ENCODE measurements at places on chromosomes 3 and 15. TPM values are rescaled to one million over a fixed set of nuclear protein-coding genes. Genes with fewer than 3 reads are reported as not detected.

DNA sequence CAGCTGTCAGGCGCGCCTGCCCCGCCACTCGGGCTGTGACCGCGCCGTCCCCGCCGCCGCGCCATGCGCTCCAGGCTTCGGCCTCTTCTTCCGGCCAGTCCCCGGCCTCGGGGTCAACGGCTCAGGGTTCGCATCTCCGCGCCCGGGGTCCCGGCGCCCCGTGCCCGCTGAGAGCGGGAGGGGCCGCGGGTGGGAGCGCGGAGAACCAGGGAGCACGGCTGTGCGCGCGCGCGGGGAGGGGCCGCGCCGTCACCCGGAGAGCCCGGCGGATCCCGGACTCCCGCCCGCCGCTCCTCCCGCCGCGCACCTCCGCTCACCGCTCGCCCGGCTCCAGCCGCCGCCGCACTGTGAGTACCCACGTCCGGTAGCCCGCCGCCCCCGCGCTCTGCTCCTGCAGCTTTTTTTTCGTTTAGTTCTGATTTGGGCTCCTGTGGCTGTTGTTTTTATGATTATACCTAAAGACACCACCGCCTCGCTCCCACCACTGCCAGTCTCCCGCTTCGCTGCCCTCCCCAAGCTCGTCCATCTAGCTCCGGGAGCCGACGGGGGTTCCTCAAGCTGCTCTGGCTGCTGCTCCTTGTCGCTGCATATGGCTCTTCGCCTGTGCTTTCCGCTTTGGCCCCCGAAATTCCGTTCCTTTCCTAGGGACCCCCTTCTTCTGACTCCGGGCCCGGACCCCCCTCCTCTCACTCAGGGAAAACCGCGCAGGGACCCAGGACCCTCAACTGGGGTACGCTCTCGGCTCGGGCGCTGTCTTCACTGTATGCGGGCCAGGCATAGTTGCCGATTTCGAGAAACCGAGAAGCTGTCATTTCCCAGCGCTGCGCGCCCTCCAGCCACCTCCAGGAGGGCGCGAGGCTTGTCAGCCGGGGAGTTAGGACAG, 1.8 kb upstream of the SKOR1 start:
- ATAC-seq, result no peak

DNA sequence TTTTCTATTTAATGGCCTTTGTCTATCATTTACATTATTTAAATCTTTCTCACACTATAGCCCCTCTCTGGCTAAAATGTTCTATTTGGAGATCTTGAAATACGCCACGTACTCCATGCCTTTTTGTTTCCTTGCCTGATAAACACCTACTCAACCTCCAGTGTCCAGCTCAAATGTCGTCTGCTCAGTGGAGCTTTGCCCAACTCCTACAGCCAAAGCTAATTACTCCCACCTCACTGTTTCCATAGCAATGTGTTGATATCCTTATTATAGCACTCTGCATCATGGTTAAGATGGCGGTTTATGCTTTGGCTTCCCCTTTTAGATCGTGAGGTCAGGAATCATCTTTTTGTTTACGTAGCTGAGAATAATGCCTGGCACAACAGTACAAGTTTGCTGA, 55.9 kb downstream of the NGLY1 start:
- ATAC-seq, result no peak

- peak; percentile 25 for ATAC-seq
Measured at GRCh38 chr15:90031231-90031791, 30.2 kb downstream of the ZNF710 start.

- no peak for ATAC-seq
Measured at GRCh38 chr3:58013099-58013498, 4.9 kb downstream of the FLNB start.

- no peak for ATAC-seq
Measured at GRCh38 chr15:71366926-71367325, 251.7 kb downstream of the THSD4 start.

GRCh38 chr3:12301513-12301912, 12.6 kb downstream of the PPARG start:
- ATAC-seq, result no peak

DNA sequence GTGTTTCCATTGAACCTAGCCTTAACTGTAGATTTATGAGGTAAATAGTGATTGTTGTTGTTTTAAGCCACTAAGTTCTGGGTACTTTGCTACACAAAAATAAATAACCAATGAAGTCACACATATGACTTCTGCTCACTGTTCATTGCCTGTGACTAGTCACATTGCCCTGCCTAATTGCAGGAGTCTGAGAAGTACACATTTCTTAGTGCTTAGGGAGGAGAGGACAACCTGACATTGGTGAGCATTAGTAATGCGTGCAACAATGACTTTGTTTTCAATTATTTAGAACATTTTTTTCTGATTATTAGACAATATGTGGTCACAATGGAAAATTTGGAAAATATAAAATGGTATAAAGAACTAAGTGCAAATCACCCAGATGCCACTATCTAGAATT, 133.2 kb upstream of the DAZL start:
- ATAC-seq, result no peak

DNA sequence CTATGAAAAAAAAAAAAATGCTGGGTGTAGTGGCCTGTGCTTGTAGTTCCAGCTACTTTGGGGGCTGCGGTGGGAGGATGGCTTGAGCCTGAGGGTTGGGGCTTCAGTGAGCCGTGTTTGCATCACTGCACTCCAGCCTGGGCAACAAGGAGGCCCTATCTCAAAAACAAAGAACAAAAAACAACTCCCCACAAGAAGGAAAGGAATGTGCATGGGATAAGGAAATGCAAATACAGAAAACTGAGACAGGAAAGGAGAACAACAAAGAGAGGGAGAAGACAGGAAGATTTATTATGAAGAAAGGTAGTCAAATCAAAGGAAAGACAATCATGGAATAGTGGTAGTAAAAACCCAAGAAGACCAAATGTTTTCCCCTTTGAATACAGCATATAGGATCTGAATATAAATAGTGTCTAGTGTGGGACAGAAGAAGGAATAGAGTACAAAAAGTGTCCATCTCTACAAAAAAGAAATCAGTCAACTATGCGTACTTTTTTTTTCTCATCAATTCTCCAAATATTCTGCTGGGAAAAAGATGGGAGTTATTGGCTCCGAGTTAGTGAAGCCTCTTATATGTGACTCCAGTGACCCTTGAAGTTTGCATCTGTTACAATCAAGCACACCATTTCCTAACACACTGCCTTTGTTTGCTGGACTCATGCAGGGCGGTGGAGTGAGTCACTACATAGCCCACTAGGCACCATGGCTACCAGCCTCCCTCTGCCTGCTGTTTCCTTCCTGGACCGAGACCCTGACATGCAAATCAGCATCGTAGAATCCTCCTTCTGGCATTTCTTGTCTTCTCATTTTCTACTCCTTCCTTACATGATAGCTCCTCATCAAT, 101.2 kb upstream of the PTX3 start:
- ATAC-seq, result no peak

DNA sequence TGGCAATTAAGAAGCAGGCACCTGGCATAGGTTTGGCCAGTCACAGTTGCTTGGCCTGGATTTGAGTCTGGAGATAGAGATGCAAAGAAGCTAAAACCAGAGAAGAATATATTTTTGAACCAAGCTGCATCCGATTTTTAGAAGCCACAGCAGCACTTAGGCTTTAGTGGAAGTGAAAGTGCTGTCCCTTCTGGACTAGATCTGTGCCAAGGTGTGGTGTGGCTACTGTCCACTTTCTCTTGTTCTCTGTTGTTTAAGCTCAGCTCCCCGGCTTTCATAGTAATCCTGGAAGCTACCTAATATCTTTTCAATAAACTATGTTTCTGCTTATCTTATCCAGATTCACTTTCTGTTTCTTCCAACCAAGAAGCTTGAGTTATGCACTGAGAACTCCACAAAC, 183.4 kb upstream of the THRB start:
- ATAC-seq, result no peak

DNA sequence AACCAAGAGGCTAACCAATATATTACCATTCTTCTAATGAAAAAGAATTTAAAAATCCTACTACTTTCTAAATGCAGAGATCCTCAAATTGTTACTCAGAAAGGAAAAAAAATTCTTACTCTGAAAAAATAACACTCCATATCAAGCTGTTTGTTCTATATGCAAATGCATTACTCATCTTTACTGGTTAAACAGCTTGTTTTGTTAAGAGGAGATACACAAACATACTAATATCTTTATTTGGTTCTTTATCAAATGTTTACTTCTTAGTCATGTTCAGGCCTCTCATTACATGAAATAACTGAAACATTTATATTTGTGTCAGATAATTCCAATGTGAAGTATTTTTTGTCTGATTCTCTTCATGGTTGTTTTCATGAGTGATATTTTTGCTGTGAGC, 146.8 kb downstream of the PCCB start:
- ATAC-seq, result no peak

DNA sequence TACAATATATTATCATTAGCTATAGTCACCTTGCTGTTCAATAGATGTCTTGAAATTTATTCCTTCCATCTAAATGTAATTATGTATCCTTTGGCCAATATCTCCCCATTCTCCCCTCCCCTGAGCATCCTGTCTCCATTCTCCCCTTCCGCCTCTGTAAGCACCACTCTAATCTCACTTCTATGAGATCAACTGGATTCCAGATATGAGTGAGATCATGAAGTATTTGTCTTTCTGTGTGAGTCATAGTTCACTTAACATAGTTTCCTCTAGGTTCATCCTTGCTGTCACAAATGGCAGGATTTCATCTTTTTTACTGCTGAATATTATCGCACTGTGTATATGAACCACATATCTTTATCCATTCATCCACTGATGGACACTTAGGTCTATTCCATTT, 148.8 kb upstream of the NDN start:
- ATAC-seq, result no peak

DNA sequence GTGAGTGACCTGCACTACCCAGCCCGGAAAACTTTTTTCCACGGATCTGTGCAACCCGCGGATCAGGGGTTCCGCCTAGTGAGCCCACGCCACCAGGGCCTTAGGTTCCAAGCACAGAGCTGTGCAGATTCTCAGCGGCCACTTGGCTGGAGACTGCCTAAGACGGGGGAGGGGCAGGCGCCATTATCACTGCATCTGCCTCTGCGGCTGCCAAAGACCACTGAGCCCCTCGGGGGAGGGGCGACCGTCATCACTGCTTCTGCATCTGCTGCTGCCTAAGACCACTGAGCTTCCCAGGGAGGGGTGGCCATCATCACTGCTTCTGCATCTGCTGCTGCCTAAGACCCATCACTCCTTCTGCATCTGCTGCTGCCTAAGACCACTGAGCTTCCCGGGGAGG, 460.2 kb downstream of the OCA2 start:
- no peak for ATAC-seq

DNA sequence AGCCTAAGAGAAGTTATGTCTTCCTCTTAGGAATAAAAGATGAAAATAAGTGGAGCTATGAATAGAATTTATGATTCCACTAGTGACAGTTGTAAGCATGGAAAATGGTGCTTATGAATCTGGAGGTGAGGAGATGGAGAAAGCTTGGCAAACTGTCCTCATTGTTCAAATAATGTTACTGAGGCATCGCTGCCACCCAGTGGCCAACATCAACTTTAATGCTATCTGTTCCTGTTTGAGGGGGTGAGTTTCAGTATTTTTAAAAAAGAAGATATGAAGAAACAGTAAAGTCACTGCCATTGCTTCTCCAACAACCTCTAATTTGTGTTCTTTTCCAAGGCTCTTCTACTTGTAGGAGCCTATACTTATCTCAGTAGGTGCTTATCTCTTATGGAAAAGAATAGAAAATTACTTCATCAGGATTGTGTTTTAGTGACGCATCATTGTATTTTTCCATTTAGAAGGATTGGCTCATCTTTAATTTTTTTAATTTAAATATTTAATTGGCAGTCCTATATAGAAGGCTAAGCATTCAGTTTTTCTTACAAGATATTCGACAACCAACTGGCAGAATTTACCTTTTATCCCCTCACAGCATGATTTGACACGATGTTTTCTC, 260.4 kb upstream of the P2RY1 start:
- ATAC-seq, result peak; percentile 51

GRCh38 chr3:13660042-13660874, 111.3 kb downstream of the FBLN2 start:
- ATAC-seq, result no peak

DNA sequence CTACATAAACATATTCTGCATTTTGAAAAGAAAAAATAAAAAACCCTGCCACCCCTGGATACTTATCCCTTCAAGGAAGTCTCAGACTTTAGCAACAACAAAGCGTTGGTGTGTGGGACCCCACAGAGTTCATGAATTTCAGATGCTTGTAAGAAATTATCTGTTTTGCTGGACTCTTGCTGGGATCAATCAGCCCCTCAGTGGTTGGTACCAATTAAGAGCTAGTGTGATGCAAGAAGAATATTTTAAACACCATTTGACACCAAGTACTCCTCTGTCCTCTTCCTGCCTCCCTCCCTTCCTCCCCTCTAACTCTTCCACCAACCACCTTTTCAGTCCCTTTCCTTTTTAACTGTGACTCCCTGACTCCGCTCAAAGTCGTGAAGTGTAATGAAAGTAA, 51.5 kb downstream of the SST start:
- ATAC-seq, result no peak

- no peak for ATAC-seq
Measured at GRCh38 chr3:148372206-148372875, 325.4 kb upstream of the AGTR1 start.

- ATAC-seq, result no peak
Measured at GRCh38 chr3:38126121-38126892, 10.6 kb downstream of the ACAA1 start.

DNA sequence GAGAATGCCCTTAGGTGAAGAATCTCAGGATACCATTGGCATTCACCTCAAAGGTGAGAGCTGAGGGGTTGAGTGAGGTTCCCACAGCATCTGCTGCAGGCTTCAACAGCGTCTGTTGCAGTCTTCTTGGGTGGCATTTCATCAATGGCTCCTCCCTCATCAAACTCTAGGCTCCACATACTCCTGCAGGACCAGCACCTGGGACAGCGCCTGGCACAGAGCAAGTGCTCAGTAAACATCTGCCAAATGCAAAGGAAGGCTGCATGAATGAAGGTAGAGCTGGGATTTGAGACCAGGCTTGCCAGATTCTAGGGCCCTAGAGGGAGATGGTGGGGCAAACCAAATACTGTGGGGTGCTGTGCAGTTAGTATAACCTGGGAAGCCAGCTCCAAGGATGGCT, 9.6 kb downstream of the TRH start:
- no peak for ATAC-seq

GRCh38 chr3:14801031-14801430, 17.7 kb upstream of the FGD5 start:
- ATAC-seq, result no peak

DNA sequence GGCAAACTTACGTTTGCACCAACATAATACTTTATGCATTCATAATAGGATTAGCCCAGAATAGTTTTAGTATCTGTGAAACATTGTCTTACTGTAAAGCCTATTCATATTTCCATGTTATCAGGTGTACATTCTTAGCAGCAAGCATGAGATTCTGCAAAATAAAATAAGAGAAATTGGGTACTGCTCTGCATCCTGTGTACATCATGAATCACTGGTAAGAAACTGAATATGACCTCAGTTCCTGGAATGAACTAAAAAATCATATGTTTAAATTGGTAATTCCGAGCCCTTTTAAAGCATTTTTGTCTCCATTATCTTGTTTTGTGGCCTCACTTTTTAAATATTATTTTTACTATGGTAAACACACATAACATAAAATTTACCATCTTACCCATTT, 605.1 kb downstream of the ROBO1 start:
- ATAC-seq, result no peak

Gene SPINT1
- total RNA-seq, result 127 TPM

Gene DNAH12
- 0.08 TPM for total RNA-seq

Gene ALDH1A2
- total RNA-seq, result 1.8 TPM

Gene AGBL1
- not detected for total RNA-seq

Gene COPG1
- total RNA-seq, result 87.8 TPM

Gene TBL1XR1
- total RNA-seq, result 123 TPM

Measured in esophagus mucosa (tissue), 1 donor.